ENCODE measurements at places on chromosomes 1 and 21. TPM values are rescaled to one million over a fixed set of nuclear protein-coding genes. Genes with fewer than 3 reads are reported as not detected.

- H3K4me3 ChIP-seq = no peak overlapping the region
- no peak overlapping the region for H3K27ac ChIP-seq
- H3K36me3 ChIP-seq = no peaks in the 10 kb centered on the region
- no peak for DNase-seq
- no peaks in the 10 kb centered on the region for H3K27me3 ChIP-seq
Observed at GRCh38 chr1:57210881-57211280, 213.0 kb downstream of the DAB1 start.

- no peak overlapping the region for H3K4me3 ChIP-seq
- no peaks in the 10 kb centered on the region for H3K27me3 ChIP-seq
Observed at GRCh38 chr1:238581332-238581731, 690.6 kb upstream of the ZP4 start.

GRCh38 chr1:240712014-240712731 lies 100.2 kb upstream of the GREM2 start:
- H3K4me1 ChIP-seq = no peaks in the 10 kb centered on the region
- no peak for DNase-seq
- H3K36me3 ChIP-seq = no peaks in the 10 kb centered on the region
- H3K27ac ChIP-seq = no peak overlapping the region

DYRK3 gene
- total RNA-seq = 1.6 TPM

BNIPL gene
- 2.5 TPM for total RNA-seq

HCRTR1 gene
- total RNA-seq = not detected

Measured in transverse colon (tissue), 4 donors.